Activated CD4-positive, alpha-beta T cell treated with anti-CD3 and anti-CD28 coated beads, Interleukin-2, amount 10 ng/mL, durations not matched to agents 24 days and 14 days (primary cell): ENCODE measurements at places on chromosomes 2 and 18. TPM values are rescaled to one million over a fixed set of nuclear protein-coding genes. Genes with fewer than 3 reads are reported as not detected.

DAPL1 gene
- not detected in 2 replicates for total RNA-seq

ANKRD62 gene
- not detected in 2 replicates for total RNA-seq

- peaks cover 7% of the 10 kb centered on the region for H3K4me1 ChIP-seq
- H3K36me3 ChIP-seq = peaks cover 8% of the 10 kb centered on the region
- H3K27ac ChIP-seq = no peak overlapping the region
- no peaks in the 10 kb centered on the region for H3K27me3 ChIP-seq
Observed at GRCh38 chr18:13551841-13552733, 174.3 kb downstream of the FAM210A start.

DNA sequence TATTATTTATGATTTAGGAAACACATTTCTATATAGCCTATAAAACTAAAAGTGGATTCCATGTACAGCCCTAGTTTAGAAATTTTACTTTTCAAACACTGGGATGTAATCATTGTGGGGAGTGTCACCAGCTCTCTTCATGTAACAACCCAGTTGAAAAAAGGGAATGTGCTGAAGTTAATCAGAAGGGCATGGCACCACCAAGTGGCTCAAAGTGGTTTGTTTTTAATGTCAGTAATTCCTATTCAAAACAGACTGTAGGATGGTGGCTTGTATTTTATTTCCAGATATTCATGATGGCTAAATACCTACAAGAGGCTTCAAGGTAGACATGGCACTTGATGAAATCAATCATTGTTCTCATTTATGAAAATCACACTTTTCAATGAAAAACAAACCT is 58.1 kb upstream of the TMEM182 start:
- peaks cover 2% of the 10 kb centered on the region for H3K4me1 ChIP-seq
- no peak for DNase-seq
- no peak overlapping the region for H3K27ac ChIP-seq
- H3K4me3 ChIP-seq = no peak overlapping the region
- H3K36me3 ChIP-seq = no peaks in the 10 kb centered on the region

DNA sequence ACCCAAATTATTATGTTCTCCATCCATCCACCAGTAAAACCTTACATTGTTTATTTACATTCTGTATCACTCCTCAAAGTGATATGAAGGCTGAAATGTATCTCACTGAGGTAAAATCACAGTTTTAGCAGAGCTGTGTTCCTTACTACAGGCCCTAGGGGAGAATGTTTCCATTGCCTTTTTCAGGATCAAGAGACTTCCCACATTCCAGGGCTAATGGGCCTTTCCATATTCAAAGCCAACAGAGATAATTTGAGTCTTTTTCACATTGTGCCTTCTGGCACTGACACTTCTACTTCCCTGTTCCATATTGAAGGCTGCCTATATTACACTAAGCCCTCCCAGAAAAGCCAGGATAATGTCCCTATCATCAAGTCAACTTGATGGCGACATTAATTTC is 20.0 kb downstream of the NETO1 start:
- H3K4me1 ChIP-seq = no peaks in the 10 kb centered on the region
- no peak overlapping the region for H3K27ac ChIP-seq
- H3K36me3 ChIP-seq = no peaks in the 10 kb centered on the region
- no peak overlapping the region for H3K4me3 ChIP-seq
- no peak for DNase-seq

DNA sequence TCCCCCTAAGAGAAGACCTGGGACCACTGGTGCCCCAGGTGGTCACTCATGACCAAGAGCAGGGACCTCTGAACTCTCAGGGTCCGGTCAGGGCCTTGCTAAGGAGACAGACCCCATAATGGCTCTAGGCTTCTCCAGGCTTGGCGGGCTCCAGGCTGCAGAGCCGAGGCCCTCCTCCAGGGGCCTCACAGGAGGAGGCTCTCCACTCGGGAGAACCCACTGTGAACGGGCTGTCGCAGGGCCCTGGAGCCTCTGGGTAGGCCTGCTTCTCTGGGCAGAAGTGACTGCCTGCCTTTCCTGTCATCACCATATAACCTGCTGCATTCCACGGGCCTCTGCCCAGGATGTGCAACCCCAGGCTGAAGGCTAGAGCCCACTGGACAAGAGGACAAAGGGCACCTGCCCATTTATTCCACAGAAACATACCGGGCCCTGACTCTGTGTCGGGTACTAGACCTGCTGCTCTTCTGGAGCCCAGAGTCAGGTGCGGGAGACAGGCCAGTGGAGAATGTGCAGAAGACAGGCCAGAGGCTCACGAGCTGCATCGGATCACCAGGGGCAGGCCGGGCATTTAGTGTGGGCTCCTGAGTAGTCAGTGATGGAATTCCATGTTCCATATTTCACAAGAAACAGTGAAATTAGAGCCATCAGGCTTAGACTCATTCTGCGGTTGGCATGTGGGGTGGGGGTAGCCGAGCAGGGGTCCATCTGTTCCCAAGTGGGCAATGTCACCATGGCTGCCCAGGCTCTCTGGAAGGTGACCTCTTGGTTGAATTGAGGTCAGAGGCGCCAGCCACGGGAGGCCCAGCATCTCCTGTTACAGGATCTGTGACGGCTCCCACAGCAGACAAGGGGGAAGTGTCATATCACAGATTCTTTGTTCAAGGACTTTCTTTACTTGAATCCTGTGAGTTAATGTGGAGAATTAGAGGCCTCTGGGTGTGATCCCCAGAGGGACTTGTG is 220.8 kb downstream of the SH3RF3 start:
- peaks cover 4% of the 10 kb centered on the region for H3K27me3 ChIP-seq
- no peak for DNase-seq
- H3K36me3 ChIP-seq = no peaks in the 10 kb centered on the region
- peaks cover 13% of the 10 kb centered on the region for H3K4me1 ChIP-seq

DNA sequence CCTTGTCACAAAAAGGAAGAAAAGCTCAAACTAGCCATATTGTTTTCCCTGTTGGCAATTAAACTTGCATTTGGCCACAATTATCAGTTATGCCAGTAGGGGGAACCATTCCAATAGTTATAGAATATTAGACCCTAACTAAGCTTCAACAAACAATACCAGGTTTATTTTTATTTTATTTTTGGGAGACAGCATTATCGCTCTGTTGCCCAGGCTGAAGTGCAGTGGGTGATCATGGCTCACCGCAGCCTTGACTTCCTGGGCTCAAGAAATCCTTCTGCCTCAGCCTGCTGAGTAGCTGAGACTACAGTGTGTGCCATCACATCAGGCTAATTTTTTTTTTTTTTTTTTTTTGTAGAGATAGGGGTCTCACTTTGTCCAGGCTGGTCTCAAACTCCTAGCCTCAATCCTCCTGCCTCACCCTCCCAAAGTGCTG is 102.1 kb downstream of the ATAD2B start:
- peak; percentile 83 for DNase-seq
- no peaks in the 10 kb centered on the region for H3K27me3 ChIP-seq
- H3K27ac ChIP-seq = no peak overlapping the region
- H3K4me1 ChIP-seq = peaks cover 2% of the 10 kb centered on the region
- no peak overlapping the region for H3K4me3 ChIP-seq
- H3K36me3 ChIP-seq = peaks cover 10% of the 10 kb centered on the region
